ENCODE measurements at places on chromosomes 1 and 21. TPM values are rescaled to one million over a fixed set of nuclear protein-coding genes. Genes with fewer than 3 reads are reported as not detected.

The CD2 gene
- polyA plus RNA-seq, result 195 TPM

The EYA3 gene
- polyA plus RNA-seq, result 4.9 TPM

The DPT gene
- polyA plus RNA-seq, result not detected

The GSTM1 gene
- polyA plus RNA-seq, result 62.4 TPM

The ABCA4 gene
- not detected for polyA plus RNA-seq

DNA sequence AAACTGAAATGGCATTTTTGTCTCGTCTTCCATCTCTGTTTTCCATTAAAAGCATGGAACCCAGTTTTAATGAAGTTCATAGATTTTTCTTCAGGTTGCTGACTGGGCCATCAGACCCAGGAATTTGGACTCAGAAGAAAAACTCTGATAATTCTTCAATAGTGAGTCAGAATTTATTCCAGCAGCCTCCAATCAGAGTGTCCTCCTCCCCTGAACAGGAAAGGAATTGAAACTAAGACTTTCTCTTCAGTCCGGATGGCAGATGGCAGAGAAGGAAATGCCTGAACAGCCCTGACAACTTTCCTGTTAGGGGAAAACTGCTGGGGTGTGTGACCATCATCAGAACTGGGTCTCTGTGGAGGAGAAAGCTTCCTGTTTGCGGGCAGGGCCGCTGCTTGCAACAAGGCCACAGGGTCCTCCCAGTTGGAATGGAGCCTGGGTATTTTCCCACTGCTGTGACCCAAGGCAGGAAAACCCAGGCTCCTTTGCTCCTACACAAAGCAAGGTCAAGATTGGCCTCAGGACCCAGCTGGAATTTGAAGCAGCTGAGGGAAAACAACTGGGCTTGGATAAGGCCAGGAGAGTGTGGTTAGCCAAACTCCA, 20.7 kb downstream of the CD34 start:
- DNase-seq, result no peak

DNA sequence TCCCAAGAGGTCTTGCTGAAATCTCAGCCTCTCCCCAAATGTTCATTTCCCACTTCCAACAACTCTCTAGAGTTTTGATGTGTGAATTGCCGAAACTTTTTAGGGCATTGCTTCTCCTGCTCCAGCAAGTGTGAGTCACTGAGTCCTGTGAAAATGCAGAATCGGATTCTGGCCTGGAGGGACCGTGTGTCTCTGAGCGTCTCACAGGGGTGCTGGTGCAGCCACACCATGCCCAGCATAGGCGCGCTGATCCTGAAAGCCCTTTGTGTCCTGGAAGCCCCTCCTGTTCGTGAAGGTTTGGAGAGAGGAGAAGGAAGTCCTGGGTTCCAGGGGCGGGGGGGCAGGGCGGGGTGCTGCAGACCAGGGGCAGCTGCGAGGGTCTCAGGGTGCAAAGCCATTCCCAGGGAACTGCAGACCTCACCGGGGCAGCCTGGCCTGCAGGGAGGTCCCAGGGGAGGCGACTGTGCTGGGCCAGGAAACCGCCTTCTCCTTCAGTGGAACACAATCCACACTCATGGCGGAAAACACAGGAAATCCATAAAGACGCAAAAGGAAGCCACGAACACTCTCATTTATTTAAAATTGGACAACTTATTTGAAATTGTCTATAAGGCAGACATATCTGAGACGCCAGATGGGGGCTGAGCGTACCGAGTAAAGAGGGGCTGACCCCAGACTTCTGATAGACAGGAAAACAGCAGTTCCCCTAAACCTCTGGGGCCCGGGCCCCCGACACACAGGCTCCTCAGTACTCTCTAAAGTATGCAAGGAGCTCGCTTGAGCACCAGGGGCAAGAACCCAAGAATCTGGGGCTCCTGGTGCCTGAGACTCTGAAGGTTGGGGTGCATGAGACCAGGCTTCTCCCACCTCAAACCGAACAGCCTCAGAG, 43.5 kb upstream of the ADARB1 start:
- DNase-seq, result no peak

GRCh38 chr1:240086726-240087125, 5.0 kb upstream of the FMN2 start:
- no peak for DNase-seq

- no peak for DNase-seq
These were observed 76.6 kb downstream of the HSPA13 start for GRCh38 chr21:14306126-14306907.

DNA sequence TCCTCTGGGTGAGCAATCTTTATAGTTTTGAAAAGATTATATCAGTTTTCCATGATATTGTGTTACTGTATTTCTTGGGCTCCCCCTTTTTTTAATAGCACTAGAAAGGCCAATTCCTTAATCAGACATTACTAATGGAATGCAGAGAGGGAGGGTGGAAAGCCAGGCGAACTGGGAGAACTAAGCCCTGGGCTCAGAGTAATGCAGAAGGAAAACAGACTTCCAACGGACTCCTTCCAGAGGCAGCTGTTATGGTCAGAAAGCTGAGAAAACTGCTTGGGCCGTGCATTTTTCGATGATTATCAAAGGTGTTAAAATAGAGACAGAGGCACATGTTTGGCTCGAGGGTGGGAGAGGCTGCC, 206.3 kb downstream of the FOXD2 start:
- no peak for DNase-seq

GRCh38 chr1:84947536-84948410, 49.1 kb downstream of the MCOLN2 start:
- no peak for DNase-seq

GRCh38 chr1:202205523-202206190, 12.1 kb downstream of the LGR6 start:
- DNase-seq, result no peak

Measured in naive thymus-derived CD4-positive, alpha-beta T cell (primary cell).